ENCODE measurements at places on chromosomes 5 and 9.
A peak's percentile ranks its signal among the peaks of the same experiment; 100 is the strongest.

DNA sequence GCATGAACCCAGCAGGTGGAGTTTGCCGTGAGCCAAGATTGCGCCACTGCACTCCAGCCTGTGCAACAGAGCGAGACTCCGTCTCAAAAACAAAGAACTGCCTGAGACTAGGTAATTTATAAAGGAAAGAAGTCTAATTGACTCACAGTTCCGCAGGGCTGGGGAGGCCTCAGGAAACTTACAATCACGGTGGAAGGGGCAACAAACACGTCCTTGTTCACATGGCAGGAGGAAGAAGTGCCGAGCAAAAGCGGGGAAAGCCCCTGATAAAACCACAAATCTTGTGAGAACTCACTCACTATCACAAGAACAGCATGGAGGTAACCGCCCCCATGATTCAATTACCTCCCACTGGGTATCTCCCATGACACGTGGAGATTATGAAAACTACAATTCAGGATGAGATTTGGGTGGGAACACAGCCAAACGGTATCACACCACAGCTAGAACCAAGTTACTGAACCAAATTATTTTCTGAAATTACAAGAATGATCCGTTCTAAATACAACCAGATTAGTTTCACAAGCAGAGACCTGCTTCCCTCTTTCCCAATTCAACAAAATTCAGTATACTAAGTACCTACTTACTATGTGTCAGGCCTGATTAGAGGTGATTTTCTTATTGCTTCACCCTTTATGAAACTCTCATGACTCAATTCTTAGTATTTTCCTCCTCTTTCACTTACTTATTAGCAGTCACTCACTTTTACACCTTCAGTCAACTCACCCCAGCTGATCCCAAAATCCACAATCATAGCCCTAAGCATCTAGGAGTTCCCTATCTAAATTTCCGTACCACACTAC lies 8.4 kb downstream of the UBTD2 start:
- DNase-seq: peak; percentile 56

GRCh38 chr5:53871775-53872174 lies 311.3 kb downstream of the NDUFS4 start:
- DNase-seq: peak; percentile 44

DNA sequence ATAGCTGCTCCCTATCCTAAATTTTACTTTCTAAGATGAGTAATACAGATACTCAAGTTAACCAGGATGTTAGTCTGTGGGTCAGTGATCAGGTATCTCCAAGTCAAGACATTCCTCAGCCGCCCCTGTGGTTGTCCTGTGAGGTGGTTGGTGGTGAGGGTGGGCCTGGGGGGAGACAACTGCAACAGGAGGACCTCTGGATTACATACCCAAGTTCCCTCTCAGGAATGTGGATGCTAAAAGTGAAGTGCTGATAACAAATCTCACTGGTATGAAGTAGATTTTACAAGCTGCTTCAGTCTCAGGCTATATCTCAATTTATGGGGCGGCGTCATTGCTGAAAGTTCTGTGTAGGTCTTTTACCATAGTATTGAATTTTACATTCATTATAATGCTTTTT lies 38.3 kb downstream of the SLC1A3 start:
- no peak for DNase-seq

- DNase-seq: no peak
Measured at GRCh38 chr5:44334622-44335021, 54.6 kb downstream of the FGF10 start.

- no peak for DNase-seq
Measured at GRCh38 chr9:127457191-127457878, 6.0 kb downstream of the LRSAM1 start.

- no peak for DNase-seq
Measured at GRCh38 chr5:128274441-128274840, 190.9 kb downstream of the SLC12A2 start.

GRCh38 chr9:27150746-27151406 lies 41.9 kb downstream of the TEK start:
- DNase-seq: no peak

GRCh38 chr5:178334861-178335260 lies 102.3 kb upstream of the PHYKPL start:
- no peak for DNase-seq

GRCh38 chr5:56631719-56632118 lies 183.6 kb upstream of the MAP3K1 start:
- DNase-seq: no peak

GRCh38 chr5:115542651-115543364 lies 1.8 kb downstream of the FEM1C start:
- DNase-seq: no peak

DNA sequence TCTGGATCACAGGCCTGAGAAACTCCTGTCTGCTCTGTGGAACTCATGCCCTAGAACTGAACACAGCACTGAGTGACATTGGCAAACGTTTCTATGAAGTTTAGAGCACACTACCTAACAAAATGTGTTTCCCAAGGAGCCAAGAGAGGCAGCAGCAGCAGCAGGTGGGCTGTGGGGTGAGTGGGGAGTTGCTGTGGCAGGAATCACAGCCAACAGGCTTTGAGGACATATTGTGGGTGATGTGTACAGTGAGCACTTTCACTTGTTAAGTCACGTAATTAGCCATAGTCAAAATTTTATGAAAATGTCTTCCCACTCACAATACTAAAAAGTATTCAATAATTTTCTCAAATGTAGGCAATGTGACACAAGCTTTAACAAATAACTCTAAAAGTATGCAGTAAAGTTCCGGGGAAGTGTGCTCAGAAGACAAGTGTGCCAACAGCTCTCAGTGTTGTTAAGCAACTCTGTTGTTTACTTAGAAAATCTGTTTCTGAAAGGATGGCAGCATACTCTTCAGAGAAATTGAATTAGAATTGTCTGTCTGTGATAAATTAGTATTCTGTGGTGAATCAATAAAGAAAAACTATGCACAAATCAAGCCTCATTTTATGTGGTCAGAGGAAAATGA lies 482.1 kb downstream of the SEMA5A start:
- no peak for DNase-seq

DNA sequence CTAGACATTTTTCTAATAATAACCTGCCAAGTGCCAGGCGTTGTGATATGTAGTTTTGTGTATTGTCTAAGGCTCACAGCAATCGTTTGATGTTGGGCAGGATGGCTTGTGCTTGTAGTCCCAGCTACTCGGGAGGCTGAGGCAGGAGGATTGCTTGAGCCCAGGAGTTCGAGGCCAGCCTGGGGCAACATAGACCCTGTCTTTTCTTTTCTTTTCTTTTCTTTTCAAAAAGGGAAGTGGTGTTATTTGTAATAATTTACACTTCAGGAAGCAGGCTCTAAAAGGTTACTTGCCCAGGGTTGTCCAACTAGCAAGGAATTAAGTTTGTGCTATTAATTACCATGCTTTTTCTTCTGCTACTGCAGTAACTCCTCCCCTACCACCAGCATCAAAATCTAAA lies 3.2 kb downstream of the ZNF131 start:
- DNase-seq: no peak

DNA sequence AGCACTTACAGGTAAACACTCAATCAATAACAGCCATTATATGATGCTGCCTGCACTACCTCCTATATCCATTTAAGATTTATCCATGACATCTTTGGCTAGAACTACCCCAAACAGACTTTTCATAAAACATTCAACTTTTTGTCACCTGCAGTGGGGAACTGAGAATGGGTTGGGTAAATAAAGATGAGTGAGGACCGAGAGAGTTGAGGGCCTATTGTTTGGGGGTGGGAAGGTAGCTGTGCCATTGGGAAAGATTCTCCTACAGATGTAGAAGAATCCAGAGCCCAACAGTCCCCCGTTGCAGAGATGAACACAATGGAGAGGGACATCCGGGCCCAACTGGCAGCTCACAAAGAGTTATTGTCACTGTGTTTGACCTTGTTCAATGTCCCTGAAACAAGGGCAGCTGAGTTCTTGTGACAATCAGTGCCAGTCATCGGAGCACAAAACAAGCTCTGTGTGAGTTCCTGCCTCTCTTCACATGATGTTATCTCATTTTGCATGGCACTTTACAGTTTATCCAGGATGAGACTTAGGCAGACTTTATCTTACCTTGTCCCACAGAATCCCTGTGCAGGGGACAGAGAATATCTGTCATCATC lies 11.5 kb upstream of the SLC31A2 start:
- no peak for DNase-seq

DNA sequence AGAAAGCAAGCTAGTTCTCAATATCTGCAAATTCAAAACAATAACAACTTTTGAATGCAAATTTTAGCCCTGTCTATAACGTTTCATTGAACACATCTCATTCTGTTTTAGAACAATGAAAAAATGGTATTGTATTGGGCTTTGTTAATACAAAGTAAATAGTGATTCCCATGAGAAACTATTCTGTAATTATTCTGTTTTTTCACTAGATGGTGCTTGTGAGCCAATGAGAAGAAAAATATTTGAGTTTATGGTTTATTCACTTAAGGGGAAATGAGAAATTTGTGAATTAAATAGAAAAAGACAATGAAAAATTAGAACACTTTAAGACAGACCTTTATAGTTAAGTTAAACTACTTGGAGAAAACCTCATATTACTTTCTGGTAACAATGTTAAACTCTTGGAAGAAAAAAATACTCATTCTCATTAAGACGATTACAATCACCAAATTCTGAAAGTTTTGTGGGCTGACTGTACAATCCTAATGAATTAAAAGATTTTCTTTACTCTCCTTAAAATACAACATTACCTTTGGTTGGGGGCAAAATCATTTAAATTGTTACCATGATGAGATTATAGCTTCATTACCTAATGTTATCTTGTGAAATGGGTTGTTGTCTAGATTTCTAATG lies 127.0 kb downstream of the NNT start:
- peak; percentile 73 for DNase-seq

GRCh38 chr9:75039009-75039408 lies 10.9 kb upstream of the CARNMT1 start:
- DNase-seq: no peak

GRCh38 chr5:80864109-80864508 lies 96.1 kb upstream of the RASGRF2 start:
- no peak for DNase-seq

DNA sequence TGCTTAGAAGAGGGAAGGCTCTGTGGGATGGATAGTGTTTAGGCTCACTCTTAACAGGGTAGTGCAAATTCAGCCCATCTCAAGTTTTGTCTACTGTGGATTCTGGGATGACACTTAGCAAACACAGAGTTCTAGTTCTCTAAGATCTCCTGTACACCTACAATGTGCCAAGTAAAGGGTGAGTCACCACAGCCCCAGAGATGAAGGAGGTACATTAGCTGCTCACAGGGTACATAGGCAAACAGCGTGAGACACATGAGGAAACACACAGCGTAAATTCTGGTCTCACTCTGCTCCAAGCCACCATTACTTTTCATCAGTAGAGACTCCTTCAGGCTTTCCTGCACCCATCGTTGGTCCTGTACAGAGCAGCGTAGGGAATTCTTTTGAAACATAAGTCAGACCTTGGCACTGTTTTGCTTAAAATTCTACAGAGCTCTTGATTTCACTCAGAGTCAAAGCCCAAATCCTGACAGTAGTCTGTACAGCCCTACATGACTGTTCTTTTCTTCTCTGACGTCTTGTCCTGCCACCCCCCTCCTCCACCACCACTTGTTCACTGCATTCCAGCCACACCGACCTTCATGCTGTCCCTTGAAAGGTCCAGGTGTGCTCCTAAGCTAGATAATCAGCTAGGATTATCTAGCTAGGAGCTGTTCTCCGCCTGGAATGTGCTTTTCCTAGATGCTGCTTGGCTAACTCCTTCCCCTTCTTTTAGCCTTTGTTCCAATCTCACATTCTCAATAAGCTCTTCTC lies 8.7 kb downstream of the ASTN2 start:
- no peak for DNase-seq

DNA sequence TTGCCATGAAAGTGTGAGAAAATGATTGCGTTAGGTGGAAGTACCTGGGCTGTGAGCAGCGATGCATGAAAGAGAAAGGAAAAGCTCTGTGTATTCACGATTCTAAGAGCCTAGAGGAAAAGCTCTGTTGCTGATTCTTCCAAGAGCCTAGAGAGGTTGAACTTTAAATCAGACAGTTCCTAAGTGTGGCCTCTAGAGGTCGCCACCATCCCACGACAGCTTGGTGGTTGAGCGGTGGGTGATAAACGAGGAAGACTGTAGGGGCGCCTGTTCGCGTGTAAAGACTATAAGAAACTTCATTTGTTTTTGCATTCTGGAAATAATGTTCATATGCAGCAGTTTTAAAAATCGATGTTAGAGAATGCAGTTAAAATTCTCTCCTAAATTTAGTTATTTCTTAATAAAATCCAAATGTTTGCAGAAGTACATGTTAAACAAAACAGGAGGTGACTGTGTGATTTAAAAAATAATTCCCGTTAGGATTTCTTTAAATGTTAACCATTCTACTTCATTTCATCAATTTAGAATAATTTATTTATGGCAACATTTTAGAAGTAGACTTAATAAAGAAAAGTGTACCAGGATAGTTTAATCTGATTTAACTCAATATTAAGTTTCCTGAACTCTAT lies 107.7 kb downstream of the TENT4A start:
- DNase-seq: peak; percentile 75

DNA sequence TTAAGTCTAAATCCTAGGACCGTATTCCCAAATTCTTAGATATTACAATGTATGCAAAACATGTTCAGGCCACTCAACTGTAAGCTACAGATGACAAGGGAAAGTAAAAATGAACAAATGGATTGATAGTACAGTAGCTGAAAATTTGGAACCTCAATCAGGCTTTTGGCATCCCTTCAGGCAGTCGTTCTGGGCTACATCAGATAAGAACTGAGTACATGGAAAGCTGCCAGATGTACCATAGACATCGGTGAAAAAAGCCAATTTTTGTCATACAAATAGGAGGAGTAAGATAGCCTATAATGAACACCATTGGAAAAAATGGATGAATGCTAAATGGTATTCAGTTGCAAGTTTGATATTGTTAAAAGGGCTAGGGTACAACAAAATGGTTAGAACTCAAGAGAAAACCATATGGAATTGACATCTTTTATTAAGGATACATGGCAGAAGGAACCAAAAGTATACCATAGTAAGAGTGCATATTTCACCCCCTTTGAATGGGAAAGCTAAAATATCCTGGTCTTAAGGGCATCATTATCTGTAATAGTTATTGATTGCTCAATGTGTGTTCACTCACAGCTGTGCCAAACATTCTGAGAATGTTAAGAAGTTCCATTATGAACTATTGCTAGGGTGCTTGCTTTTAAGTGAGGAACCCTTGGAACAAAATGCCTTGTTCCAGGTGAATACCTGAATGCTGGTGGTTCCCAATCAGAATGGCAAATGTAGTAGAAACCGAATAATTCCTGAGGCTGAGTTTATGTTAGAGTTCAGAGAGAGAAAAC lies 86.4 kb downstream of the NR3C1 start:
- no peak for DNase-seq

DNA sequence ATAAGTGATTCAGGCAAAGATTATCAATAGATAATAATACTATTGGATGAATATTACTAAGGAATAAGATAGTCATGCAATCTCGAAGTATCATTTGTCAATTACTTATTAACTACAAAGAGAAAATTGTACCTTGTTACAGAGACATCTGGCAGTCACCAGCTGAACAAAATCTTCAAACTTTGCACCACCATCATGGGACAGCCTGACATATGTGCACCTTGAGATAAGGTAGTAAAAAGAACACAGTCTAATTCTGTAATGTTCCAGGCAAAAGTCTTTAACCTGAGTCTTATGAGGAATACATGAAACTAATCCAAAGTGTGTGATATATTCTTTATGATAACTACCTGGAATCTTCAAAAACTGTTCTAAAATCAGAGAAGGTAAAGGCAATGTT lies 423.0 kb upstream of the ZNF608 start:
- DNase-seq: no peak

GRCh38 chr5:157924931-157925729 lies 66.2 kb upstream of the CLINT1 start:
- no peak for DNase-seq

All from Karpas-422 (cell line).